ENCODE measurements at places on chromosomes 4 and X.

- DNase-seq, result no peak
Measured at GRCh38 chr4:60313611-60314178, 886.4 kb upstream of the ADGRL3 start.

- no peak for DNase-seq
Measured at GRCh38 chr4:175953960-175954521, 111.6 kb upstream of the WDR17 start.

- no peak for DNase-seq
Measured at GRCh38 chr4:140533951-140534480, 10.0 kb downstream of the ELMOD2 start.

- no peak for DNase-seq
Measured at GRCh38 chr4:53128706-53129357, 237.0 kb downstream of the SCFD2 start.

DNA sequence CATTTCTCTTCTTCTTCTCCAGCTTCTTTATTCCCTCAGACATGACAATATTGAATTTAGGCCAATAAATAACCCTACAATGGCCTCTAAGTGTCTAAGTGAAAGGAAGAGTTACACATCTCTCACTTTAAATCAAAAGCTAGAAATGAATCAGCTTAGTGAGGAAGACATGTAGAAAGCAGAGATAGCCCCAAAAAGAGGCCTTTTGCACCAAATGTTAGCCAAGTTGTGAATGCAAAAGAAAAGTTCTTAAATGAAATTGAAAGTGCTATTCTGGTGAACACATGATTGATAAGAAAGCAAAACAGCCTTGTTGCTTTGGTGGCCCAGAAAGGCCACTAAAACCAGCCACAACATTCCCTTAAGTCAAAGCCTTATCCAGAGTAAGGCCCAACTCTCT lies 146.2 kb upstream of the HHIP start:
- no peak for DNase-seq

DNA sequence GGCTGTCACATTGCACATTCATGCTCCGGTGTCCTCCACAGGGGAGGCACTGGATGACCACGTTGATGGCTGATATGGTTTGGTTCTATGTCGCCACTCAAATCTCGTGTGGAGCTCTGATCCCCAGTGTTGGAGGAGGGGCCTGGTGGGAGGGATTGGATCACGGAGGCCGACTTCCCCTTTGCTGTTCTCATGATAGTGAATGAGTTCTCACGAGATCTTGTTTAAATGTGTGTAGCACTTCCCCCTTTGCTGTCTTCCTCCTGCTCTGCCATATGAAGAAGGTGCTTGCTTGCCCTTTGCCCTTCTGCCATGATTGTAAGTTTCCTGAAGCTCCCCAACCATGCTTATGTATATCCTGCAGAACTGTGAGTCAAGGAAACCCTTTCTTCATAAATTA lies 22.3 kb upstream of the NAT8L start:
- no peak for DNase-seq

DNA sequence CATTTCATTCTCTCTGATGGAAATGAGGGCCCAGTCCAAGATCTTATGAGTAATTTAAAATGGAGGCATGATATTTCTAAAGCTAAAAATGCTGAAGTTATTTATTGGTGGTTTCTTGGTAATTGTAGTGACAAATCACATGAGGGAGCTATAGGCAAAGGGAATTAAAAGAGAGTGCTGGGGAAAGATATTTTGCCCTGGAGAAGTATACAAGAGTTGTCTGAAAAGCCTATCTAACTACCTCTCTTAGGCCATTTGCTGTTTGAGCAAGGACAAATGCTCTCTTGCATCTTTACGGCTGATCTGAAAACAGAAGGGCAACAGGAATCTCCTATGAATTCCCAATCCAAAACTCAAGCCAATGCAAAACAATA lies 89.4 kb downstream of the FMR1NB start:
- DNase-seq, result no peak

DNA sequence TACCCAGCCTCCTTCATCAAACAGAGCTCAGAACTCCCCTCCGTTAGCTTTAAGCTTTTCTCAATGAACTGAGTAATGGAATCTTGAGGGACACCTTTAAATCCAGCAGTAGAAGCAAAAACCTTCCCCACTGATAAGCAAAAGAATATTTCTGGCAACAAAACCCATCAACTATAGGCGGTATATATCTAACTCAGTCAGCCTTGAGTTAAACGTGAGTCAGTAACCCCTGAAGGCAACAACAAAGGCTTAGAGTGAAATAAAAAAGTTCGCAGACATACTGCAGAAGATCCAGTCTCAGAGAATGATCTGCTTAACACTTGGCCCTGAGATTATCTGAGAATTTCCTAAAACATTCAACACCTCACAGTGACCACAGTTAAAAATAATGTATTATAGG lies 77.2 kb downstream of the DMD start:
- no peak for DNase-seq

- DNase-seq, result no peak
Measured at GRCh38 chr4:15151033-15151432, 148.8 kb downstream of the CPEB2 start.

- no peak for DNase-seq
Measured at GRCh38 chr4:41458689-41459088, 79.3 kb upstream of the LIMCH1 start.

GRCh38 chr4:97978791-97979488 lies 164.3 kb downstream of the STPG2 start:
- DNase-seq, result no peak

DNA sequence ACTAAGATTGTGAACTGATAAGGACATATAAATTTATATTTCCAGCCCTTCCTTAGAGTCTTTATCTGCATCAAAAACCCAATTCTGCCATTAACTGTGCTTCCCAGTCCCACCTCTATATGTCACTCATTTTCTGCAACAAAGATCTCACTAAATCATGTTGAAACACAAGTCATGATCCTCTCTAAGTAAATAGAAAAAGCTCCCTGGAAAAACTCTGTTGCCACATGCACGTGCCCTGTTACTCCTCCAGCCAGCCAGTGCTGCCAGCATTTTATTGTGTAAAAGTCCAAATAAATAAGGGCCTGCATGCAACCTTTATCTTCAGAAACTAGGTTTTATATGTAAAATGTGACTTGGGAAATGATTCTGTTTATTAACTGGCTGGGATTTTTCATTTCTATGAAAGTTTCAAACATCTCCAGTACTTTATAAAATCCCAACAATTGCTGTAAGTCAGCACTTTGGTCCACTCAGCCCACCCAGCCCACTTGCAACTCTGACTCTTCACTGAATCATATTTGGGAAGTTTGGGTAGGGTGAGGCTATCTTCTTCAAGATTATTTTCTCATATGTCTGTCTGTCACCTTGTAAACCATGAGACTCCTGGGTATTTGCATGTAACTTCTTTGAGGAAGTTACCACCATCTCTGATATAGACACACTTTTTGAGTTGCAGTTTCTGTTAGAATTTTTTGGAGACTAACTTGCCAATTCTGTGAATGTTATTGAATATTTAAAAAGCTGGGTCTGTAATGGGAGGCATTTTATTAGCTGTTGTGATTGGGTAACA lies 40.0 kb upstream of the SMARCA5 start:
- DNase-seq, result no peak

GRCh38 chr4:140268186-140268841 lies 105.1 kb upstream of the SCOC start:
- DNase-seq, result no peak

DNA sequence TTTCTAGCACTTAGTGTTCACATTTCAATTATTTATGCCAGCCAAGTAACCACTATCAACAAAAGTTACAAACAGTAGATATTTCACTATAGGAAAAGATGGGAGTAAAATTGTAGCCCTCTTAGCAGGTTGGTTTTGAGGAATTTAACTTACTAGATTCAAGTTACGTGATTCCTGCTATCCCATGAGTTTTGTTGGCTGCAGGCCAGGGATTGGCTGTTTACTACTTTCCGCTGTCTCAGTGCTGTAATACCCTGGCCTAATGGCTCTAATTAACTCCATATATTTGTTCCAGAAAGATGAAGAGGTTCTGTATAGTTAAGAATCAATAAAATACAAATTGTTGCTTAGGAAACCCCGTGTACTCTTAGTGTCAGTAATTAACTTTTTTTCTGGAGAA lies 55.5 kb upstream of the MAGED1 start:
- DNase-seq, result no peak

DNA sequence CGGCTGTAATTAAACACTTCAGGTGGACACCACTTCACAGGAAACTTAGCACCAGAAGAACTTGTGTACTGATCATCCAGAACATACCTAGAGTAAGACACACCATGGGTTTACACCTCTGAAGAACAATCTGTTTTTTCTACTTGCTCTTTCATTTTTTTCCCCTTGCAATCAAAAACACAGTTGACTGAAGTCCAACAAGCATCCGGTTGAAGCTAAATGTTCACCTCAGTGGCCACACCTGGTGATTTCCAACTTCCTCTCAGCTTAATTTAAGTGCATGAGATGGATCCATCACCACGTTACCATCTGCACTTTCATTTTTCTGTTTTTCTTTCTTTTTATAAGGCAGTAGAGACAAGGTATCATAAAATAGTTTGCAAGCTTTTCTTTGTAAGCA lies 4.9 kb upstream of the TXK start:
- DNase-seq, result peak; percentile 89

- no peak for DNase-seq
Measured at GRCh38 chr4:15598644-15599043, 56.5 kb downstream of the FBXL5 start.

DNA sequence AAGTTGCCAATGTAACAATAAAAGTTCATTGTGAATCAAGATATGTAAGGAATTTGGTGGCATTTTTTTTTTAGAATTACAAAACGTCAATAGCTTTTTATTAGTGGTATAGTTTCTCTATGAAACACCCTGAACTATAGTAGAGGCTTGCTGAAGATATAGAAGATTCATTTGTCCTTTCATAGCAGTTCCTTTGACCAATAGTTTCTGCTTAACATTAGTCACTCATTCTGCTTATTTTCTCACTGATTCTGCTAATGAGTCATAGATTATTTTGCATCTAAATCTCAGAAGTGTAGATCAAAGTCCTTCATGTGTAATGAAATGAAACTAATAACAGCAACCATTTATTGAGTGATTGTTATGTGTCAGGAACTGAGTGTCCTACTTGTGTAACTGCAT lies 205.0 kb upstream of the TET2 start:
- DNase-seq, result no peak

- no peak for DNase-seq
Measured at GRCh38 chr4:26084414-26084813, 170.4 kb downstream of the SMIM20 start.

DNA sequence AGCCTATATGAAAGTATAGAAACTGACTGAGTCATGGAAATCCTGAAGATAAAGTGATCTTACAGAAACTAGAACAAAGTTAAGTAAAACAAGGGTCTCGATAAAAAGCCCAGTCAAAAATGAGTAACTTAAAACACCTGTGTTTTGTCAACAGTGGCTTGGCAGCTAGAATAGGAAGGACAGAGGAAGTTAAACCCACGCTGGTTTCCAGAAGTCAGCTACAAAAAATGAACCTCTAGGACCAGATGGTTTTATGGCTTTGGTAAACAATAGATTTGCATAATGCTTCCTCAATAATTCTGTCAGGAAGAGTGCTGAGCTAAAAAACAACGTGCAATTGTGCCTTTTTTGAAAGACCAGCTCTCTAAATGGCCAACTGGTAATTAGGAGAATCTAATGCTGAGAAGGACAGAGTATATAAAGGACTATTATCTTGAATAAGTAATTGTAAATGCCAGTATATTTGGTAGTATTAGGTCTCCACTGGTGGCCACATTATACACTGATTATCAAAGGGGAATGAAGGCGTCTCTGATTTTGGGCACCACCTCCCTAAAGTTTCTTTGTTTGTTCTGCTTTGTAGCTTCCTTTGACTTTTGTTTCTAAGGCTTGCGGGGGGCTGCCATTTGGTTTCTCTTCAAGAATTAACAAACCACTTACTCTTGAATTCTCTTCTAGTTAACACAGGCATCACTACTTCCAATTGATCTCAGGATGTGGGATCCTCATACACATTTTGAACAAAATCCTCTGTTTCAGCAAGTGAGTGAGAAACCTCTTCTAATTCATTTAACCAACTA lies 72.2 kb upstream of the PPP3CA start:
- no peak for DNase-seq

GRCh38 chr4:168886351-168886750 lies 123.7 kb downstream of the CBR4 start:
- no peak for DNase-seq

DNA sequence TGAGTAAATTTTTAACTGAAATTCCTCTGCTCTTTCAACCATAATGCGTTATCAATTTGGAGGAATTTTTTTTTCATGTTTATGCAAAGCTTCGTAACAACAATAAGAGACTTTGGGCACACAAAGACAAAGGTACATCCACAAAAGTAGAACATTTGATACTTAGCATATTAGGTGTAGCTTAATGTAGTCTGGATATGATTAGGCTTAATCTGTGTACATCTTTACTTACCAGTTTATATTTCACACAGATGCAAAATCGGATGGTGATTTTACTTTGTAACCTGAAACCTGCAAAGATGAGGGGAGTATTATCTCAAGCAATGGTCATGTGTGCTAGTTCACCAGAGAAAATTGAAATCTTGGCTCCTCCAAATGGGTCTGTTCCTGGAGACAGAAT lies 20.3 kb downstream of the AIMP1 start:
- no peak for DNase-seq

DNA sequence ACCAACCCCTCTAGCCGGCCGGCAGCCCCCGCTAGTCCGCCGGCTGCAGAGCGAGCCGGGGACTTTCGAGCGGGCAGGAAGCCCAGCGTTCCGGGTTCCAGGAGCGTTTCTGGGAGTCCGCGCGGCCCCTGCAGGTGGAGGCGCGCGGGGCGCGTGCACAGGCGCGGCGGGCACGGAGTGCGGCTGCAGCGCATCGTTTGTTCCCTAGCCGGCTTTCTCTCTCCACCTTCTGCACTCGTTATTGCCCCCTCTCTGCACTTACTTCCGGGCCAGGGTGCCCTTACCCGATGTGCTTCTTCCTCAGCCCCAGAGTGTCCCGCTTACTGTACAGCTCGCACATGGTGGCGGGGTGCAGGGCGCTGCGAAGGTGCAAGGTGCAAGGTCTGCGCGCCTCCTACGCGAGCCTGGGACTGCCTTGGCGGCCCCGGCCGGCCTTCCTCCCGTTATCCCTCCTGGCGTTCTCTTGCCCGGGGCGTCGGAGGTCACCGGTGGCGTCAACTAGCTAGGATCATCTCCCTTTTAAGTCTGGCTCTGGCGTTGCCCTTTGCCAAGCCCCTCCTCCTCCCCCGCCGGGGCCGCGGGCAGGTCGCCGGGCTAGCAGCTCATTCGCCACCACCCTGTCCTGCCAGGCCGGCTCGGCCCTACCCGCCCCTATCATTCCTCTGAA lies at the start of gene ETNPPL:
Gene ETNPPL (minus strand): TSS at position 495 of the 667 bp plus-strand sequence. CDS start 155 bp downstream, at position 340.
- DNase-seq, result peak; percentile 43

GRCh38 chrX:150547375-150548115 lies 20.9 kb upstream of the MTM1 start:
- no peak for DNase-seq

GRCh38 chrX:9337046-9337445 lies 127.8 kb upstream of the TBL1X start:
- no peak for DNase-seq

DNA sequence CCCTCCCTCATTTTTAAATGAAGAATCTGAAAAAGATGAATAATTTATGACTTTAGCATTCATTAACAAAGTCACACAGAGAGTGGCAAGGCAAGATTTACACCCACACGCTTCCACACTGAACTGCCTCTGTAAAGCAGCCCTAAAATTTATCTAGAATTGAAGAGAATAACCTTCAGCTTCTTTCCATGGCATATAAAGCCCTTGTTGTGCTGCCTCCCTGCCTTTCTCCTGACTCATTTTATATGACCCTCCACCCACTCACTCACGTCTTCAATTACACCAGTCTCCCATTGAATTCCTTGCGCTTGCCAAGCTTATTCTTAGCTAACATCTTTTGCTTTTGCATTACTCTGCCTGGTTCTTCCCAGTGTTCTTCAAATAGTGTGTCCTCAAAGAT lies 2649.3 kb downstream of the PCDH7 start:
- DNase-seq, result no peak

All from CD4-positive, CD25-positive, alpha-beta regulatory T cell (primary cell).